ENCODE measurements at places on chromosomes 7 and 10. TPM values are rescaled to one million over a fixed set of nuclear protein-coding genes. Genes with fewer than 3 reads are reported as not detected.

Gene ABCB1
- 4.5 TPM for total RNA-seq

Gene BBS9
- total RNA-seq = 10.2 TPM

Gene OPALIN
- total RNA-seq = not detected

Gene AKR1C2
- total RNA-seq = 29.7 TPM

Gene LDB3
- 1,478 TPM for total RNA-seq

Gene PLEKHS1
- not detected for total RNA-seq

Gene TAS2R3
- total RNA-seq = 0.43 TPM

Gene PAOX
- 3.5 TPM for total RNA-seq

Gene ABCC2
- 0.05 TPM for total RNA-seq

Gene NFE2L3
- total RNA-seq = 1.4 TPM

Gene MMP21
- total RNA-seq = not detected

Gene POMZP3
- total RNA-seq = 7.5 TPM

- DNase-seq = peak; percentile 51
Observed at GRCh38 chr7:44275957-44276570, 49.3 kb downstream of the CAMK2B start.

- no peak for DNase-seq
Observed at GRCh38 chr10:2049560-2049959, 312.2 kb upstream of the ADARB2 start.

- DNase-seq = no peak
Observed at GRCh38 chr10:103144041-103144440, 49.0 kb downstream of the NT5C2 start.

GRCh38 chr7:46934198-46934825 is 647.6 kb downstream of the TNS3 start:
- no peak for DNase-seq

GRCh38 chr10:80392250-80392649 is 16.1 kb upstream of the PRXL2A start:
- no peak for DNase-seq

DNA sequence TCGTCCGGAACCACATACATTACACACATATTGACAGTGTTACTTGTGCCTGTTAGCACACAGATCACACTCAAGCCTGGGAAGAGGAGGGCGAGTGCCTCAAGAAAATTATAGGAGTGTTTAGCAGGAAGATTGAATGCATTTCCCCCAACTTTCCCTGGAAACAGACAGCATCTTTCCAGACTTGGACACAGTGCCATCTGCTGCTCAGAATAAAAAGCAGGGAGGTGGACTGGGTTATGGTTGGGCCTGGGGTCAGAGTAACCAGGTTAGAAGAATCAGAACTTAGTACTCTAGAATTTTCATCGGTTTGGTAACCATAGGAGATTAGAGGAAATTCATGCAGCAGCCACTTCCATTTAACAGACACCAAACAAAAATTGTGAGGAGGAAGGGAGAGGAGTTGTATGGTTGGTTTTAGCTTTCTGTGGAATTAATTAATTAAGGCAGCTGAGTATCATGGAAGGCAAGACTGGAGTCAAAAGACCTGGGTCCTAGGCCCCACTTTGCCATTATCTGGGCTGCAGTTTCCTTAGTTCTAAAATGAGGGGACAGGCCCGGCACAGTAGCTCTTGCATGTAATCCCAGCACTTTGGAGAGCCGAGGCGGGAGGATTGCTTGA is 43.4 kb upstream of the OPTN start:
- DNase-seq = no peak

- DNase-seq = no peak
Observed at GRCh38 chr10:42476101-42476500, 162.3 kb downstream of the ZNF33B start.

GRCh38 chr7:17227766-17228490 is 70.5 kb upstream of the AHR start:
- no peak for DNase-seq

GRCh38 chr10:13335881-13336280 is 12.2 kb downstream of the SEPHS1 start:
- DNase-seq = no peak

- peak; percentile 65 for DNase-seq
Observed at GRCh38 chr10:71285180-71285545, 33.9 kb upstream of the SLC29A3 start.

DNA sequence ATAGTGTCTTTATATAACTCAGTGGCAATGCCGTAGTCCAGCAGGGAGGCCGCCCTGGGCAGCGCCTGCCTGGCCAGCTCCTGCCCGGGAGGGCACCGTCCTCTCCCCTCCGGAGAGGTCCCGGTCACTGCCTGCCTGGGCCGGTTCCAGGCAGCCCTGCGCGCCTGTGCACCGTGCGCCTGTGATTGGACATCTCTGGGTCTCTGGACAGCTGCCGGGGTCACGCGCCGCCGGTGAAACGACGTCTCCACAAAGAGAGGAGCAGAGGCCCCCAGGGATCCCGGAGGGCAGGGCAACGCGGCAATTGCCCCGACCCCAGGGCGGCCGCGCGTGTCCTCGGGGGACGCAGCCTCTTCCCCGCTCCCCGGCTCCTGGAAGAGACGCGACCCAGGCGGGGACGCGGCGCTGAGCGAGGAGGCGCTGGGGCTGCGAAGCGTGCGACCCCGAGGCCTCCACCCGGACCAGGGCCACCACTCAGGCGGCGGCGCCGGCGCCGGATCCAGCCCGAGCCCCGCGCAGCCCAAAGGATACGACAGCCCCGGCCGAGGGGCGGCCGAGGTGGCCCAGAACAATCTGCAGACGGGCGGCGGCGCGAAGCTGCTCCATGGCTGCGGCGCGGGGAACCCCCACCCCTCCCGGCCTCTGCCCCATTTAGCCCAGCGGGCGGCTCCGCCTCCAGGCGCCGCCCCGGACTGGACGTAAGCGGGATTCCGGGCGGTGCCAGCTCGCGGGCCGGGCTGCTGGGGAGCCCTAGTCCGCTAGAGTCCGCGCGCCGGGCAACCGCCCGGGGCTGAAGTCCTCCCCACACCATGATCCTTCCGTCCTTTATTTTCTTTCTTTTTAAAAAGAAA is at the start of gene PHYH:
Gene PHYH, minus strand, starts transcription at position 628 of the 851 bp plus-strand sequence. Its CDS starts 22 bp downstream, at position 606.
- DNase-seq = peak; percentile 94

DNA sequence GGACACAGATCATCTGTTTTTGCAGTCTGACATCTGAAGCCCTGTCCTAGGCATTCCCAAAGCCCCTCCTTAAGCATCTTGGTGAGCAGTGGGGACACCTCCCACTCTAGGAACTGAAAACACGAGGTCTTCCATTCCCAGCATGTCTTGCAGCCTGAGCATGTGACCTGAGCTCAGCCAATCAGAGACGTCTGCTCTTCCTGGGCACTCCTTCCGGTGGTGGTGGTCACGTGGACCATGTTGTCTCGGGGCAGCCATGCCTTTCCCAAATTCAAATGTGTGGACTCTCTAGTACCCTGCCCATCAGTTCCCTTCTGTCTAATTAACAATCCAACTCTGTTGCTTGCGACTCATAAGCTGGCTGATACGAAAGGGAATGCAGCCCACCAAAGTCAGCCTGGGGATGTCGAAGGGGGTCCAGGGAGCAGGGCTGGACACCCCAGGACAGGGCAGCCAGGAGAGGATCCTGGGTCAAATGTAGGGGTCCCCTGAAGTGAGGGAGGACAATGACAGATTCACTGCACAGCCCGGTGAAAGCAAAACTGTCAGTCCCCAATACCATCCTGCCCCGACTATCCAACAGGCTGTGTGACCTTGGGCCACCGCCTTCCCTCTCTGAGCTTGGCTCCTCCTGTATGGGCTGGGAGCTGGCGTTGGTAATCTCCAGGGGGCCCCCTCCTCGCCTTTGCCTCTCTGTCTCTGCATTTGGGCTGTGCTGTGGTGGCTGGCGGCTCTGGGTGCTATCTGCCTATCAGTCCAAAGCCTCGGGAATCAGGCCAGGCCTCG is 57.4 kb upstream of the BAIAP2L1 start:
- DNase-seq = no peak

GRCh38 chr10:79431891-79432831 is 13.3 kb downstream of the ZCCHC24 start:
- DNase-seq = no peak

DNA sequence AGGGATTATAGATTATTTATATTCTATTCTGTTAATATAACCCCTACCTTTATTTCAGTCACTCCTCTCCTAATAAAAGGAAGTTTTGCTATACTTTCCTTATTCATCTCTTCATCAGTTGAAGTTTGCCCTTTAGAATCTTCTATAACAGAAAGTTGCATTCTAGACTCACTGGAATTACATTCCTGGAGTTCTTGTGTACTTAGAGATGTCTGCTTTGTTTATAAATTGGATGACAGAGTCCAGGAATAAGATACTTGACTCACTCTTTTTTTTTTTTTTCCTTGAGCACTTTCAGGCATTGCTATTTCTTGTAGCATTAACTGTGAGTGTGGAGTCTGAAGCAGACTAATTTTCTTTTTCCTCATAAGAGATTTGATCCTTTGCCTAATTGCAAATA is 640.8 kb downstream of the XPNPEP1 start:
- no peak for DNase-seq

DNA sequence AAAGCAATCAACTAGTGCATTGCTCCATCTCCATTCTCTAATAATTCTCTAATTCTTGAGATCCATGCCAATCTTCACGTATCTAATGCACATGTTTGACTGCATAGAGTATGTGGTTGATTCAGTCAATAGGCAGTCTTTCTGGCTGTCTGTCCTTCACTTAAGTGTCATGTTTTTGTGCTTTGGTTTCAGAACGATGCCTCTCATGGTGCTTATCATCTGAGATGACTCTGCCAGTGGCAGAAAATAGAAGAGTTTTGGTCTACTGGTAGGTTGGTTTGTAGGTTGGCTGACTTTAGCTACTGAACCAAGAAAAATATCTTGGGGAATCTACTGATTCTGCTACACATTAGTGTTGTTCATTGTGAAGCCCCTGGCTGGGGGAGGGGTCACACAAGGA is 364.2 kb downstream of the SFMBT2 start:
- no peak for DNase-seq

DNA sequence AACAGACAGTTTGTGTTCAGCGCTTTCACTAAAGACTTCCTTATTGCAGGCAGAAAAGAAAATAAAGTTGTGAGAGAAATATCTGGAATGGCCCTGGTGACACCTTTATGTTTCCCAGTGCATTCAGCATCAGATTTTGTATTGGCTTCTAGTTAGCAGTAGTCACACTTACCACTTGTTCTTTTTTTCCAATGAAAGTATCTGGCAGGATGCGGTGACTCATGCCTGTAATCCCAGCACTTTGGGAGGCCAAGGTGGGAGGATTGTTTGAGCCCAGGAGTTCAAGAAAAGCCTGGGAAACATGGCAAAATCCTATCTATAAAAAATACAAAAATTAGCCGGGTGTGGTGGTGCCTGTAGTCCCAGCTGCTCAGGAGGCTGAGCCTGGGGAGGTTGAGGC is 649.6 kb downstream of the LRMDA start:
- no peak for DNase-seq

DNA sequence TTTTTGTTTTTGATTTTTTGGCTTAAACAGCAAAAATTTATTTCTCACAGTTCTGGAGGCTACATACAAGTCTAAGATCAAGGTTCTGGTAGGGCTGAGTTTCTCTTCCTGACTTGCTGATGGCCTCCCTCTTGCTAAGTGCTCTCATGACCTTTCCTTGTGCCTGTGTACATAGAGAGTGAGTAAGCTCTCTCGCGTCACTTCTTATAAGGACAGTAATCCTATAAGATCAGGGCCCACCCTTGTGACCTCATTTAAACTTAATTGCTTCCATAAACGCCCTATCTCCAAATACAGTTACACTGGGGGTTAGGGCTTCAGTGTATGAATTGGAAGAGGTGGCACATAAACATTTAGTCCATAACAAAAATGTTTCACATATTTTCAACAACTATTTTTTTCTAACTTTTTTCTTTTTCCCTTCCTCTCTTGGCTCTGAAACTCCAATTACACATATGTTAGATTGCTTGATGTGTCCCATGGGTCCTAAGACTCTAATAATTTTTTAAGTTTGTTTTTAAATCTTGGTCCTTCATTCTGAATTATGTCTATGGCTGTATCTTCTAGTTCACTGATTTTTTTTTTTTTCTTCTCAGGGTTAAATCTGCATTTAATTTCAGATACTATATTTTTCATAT is 149.8 kb downstream of the HBP1 start:
- no peak for DNase-seq

DNA sequence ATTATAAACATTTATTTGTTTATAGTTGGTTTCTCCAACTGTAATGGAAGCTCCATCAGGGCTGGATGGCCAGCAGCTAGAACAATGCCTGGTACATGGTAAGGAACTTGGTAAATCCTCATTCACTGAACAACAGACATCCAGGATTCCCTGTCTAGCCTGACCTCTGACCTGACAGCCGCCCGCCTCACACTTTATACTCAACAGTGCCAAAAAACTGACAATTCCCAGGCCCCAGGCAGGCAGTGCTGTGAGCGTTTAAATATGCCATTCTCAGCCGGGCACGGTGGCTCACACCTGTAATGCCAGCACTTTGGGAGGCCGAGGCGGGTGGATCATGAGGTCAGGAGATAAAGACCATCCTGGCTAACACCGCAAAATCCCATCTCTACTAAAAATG is 55.9 kb downstream of the RSU1 start:
- DNase-seq = no peak

DNA sequence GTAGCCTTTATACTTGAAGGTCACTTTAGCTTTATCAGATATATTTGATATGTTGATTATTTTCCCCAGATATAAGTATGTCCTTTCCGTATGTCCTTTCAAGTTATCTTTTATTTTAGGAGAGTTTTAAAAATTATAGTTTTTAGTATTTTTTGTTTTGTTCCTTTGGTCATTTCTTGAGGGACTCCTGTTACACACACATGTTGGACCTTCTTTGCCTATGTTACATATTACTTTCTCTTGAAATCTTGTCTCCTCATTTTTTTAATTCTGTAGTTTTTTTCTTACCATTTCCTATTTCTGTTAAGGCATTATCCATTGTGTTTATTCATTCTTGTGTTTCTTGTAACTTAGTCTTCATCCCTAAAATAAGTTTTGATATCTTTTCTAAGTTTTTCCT is 23.9 kb downstream of the GLCCI1 start:
- no peak for DNase-seq

- DNase-seq = no peak
Observed at GRCh38 chr10:88459530-88459929, 123.6 kb downstream of the RNLS start.

GRCh38 chr7:95470452-95470851 is 15.3 kb upstream of the ASB4 start:
- no peak for DNase-seq

DNA sequence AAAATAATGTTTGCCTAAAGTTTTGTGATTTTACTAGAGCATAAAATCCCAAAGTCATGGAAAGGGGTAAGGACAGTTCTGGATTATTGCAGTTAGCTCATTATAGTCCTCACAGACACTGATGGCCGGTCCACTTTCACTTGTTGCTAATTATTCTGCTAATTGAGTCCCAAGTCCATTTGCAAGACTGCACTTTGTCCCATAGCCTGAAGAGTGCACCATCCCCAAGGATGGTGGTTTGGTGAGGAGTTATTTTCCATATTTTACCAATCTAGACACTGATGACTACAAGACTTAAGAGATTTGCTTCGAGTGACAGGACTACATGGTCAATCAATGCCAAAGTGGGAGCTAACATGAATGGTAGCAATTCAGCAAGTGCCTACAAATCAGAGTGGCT is 181.8 kb upstream of the CACNA2D1 start:
- DNase-seq = no peak
